ENCODE measurements at places on chromosomes 5 and 9.

DNA sequence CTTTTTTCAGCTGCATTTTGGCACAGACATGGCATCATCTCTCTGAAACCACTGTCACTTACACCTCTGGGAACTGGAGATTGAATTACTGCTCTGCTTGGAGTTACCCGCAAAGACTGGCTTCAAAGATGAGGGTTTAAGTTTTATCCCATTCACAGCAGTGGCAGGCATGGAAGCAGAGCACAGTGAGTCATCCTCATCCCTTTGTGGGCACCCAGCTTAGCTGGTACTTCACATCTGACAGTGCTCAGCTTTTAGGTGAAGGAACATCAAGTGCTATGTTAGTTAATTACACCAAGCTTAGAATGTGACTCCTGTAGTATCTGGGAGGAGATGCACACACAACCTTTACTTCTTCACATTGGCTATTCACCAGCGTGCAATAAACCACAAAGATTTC lies 24.8 kb upstream of the ALDH1A1 start:
- no peak for DNase-seq

DNA sequence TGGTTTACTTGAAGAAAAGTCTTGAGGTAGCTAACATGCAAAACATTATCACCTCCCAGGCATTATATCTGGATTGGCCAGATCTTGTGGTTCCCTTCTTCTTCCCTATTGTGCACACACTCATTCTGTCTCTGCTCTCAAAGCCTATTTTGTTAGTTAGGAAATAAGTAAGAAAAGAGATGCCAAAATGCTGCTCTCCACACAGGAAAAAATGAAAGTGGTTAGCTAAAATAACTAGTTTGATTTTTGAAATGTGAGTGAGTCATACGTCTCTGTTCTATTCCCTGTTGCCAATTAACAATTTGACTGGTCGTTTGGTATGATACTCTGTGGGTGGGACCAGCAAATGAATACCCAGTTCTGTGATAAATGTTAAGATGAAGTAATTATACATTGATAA lies 28.1 kb downstream of the LMNB1 start:
- DNase-seq, result no peak

GRCh38 chr9:116646661-116647514 lies 40.2 kb upstream of the TRIM32 start:
- DNase-seq, result no peak

DNA sequence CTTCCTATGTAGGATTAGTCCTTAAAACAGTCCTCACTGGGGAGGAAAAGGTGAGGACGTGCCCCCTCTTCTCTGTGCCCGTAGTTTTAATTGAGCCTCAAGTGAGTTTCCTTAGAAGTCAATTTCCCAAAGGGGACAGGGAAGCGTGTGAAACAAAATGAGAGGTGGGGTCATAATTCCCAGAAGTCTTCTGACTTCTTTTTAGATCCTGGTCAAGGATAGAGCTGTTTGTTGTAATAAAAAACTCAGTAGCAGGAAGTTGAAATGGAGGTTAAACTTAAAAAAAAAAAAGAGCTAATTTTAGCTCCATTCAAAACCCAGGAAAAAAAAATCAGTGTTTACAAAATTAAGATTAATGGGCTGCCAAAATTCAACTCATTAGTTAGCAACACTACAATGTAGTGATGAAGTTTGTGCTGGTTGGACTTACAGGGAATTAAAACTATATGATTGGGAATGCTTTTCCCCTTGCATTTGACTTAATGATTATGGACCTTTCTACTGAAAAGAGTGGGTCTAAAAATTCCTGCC lies 158.3 kb upstream of the MEF2C start:
- no peak for DNase-seq

DNA sequence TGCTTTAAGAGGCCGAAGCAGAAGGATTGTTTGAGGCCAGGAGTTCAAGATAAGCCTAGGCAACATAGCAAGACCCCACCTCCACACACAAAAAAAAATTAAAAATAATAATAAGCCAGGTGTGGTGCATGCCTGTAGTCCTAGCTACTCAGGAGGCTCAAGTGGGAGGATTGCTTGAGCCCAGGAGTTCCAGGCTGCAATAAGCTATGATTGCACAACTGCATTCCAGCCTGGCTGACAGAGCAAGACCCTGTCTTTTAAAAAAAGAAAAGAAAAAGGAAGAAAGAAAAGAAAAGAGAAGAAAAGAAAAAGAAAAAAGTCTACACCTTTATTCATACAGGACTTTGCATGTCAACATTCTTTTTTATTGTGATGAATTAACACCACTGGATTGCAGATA lies 2125.8 kb downstream of the MAT2B start:
- DNase-seq, result no peak

GRCh38 chr9:124350494-124351263 lies 64.6 kb downstream of the PSMB7 start:
- DNase-seq, result no peak

DNA sequence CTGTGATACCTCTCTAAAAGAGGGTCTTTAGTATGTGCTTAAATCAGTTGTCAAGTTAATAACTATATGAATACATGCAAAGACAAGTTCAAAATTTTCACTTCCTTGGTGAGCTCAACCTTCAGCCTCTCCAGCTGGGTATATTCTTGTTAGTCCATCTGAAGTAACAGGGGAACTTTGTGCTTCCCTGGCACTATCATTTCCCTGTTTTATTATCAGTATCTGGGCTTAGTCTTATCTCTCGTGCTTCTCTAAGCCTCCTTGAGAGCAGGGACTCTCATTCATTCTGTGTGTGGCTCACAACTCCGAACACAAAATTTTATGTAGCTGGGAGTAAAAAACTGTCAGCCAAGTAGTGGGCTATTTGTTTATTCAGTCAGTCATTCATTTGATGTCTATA lies 175.9 kb upstream of the MAP3K1 start:
- DNase-seq, result no peak

DNA sequence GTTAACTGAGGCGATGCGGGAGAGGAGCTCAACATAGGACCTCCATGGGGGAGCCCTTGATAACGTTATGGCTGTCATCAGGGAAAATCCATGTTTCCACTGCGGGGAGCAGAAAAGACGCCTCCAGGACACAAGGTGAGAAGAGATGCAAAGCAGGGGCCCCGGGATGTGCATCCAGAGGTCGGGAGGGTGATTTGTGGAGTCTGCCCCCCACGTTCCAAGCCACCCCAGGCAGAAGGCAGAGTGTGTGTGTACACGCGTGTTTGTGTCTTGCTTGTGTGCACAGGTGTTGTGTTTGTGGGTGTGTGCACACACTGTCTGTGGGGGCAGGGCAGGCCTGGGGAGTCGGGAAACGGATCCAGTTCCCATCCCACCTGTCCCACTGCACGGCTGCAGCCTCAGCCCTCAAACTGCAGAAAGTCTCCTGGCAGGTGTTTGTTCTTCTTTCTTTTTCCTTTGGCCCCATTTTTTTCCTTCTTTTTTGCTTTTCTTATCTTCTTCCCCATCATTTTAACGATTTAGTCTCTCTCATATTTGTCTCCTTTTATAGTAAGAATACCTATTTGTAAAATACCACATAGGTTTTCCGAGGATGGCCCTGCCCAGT lies 17.4 kb upstream of the PLEKHG4B start:
- no peak for DNase-seq

- DNase-seq, result no peak
Observed at GRCh38 chr5:124641154-124641792, 105.2 kb downstream of the ZNF608 start.

GRCh38 chr5:4001758-4002533 lies 406.3 kb downstream of the IRX1 start:
- DNase-seq, result no peak

DNA sequence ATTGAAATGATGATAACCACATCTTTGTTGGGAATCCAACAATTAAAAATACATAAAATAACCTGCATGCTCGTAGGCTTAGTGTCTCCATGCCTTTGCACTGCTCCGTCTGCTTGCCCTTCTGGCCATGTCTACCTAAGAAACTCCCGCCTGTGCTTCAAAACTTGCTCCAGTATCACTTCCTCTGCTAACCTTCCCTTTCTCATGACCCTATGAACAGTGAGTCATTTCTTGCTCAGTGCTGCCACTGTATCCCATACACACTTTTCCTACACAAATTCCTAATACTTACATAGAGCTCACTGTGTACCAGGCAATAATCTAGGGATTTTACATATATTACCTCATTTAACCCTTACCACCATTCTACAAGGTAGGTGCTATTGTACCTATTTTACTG lies 33.5 kb downstream of the TMEM245 start:
- no peak for DNase-seq

DNA sequence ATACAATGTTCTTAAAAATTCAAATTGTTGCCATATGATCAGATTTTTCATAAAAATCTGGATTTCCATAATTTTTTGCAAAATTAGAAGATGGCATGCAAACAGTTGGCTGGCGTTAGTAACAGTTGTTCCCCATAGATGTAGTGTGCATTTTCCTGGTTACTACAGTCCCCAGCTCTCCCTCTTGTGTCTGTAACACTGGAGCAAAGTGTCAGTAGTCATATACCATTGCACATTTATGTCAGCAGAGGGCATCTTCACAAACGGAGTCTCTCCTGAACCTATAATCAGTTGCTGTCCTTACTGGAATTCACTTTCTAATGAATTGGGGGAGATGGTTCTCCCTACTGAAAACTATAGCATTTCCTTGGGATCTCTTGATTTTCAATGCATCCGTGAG lies 44.7 kb upstream of the DMAC1 start:
- no peak for DNase-seq

GRCh38 chr5:67723873-67724272 lies 491.7 kb upstream of the PIK3R1 start:
- DNase-seq, result no peak

- no peak for DNase-seq
Observed at GRCh38 chr5:116686438-116686837, 111.8 kb upstream of the SEMA6A start.

GRCh38 chr9:32783168-32783891 lies at the start of gene TMEM215:
Gene TMEM215, plus strand, starts transcription at chr9:32783540. Its CDS starts 644 bp downstream, at chr9:32784184.
- DNase-seq, result no peak

- no peak for DNase-seq
Observed at GRCh38 chr9:87607859-87608258, 110.2 kb downstream of the DAPK1 start.

DNA sequence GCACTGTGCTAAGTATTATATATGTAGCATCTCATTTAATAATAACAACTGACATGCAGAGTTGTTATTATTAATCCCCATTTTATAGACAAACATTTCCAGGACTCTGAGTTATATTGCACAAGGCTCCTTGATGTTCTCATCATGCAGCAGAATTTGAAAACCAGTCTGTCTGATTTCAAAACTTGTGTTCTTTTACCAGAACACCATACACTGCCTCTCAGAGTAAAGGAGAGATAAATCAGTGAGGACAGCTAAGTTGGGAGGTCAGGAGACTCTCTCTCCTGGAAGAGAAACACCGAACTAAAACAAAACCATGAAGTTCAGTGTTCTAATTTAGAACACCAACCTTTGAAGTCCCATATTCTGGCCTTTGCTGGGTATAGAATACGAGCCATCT lies 92.7 kb upstream of the TNC start:
- no peak for DNase-seq

DNA sequence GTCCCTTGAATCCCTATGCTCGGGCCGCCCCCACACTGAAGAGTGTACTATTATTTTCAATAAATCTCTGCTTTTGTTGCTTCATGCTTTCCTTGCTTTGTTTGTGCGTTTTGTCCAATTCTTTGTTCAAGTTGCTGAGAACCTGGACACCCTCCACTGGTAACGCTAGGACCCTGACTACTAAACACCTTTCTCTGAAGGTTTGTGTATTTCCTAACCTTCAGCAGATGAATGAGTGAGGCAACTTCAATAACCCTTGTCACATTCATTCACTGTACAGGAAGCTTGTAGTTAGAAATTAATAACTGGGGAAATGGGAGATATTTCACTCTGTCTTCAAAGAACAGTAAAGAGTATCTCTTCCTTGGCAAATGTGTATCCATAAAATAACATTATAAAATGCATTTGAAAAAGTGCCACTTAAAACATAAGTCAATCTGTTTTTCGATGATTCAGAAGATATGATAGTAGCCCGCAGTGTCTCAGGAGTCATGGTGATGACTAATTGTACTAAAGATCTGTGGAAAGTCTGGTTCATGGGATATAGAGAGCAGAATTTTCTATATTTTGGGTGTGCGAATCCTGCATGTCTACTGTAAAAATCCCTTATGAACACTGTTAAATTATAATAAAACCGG lies 43.2 kb upstream of the ANKH start:
- no peak for DNase-seq

GRCh38 chr9:33687779-33688178 lies 107.6 kb upstream of the PRSS3 start:
- DNase-seq, result no peak

DNA sequence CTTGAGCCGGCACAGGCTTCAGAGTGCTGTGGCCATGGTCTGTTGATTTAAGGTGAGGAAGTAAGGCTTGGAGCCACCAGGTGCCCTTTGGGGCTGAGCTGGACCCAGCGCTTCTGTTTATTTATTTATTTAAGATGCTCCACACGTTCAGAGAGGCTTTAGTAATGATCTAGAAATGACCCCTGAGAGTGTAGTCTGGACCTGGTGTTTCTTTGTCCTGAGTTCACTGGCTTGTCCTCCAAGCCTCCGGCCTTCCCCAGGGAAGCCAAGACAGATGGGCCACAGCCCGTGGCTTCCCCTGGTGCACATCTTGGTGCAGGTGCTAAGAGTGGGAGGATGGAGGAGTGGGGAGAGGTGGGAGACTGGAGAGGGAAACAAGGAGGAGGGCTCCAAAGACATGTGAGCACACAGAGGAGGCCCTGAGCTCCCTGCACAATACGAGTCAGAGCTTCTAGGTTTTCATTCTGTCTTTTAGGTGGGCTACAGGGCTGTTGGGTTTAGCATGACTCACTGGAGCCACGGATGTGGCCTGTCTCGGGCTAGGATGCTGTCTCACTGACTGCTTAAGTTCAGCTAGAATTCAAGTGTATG lies 56.9 kb downstream of the AHRR start:
- no peak for DNase-seq

DNA sequence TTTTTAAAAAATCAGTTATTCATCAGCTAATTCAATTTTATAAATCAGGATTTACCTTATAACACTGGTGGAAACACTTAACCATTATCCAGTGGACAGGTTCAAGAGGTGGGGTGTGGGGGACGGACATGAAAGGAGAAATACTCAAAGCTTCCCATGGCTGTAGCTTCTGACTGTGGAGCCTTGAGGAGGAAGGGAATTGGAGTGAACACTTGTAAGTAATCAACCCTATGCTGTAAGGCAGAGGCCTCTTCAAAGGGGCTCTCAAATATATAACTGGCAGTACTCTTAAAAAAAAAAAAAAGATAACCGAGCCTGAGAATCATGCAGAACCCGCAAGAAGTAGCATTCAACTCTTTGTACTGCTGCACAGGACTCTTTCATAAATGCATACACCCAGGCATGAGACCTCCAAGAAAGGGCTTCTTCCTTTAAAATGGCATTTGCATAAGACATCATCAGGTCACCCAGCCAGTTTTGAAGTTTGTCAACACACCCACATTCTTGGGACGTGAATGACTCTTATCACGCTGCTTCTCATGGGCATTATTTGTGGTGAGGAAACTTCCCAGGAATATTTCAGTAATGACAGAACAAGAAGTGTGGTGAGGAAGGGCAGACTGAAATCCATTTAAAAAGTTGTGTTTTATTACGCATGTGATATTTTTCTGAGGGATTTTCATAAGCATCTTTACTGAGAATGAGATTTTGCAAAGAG lies 8.1 kb downstream of the OSMR start:
- no peak for DNase-seq

Data from GM06990 (cell line).